ENCODE measurements at places on chromosomes 6 and 20.
A peak's percentile ranks its signal among the peaks of the same experiment; 100 is the strongest.

- DNase-seq: no peak
Measured at GRCh38 chr6:32843331-32843978, 392 bp downstream of the PSMB8 start.

GRCh38 chr20:2387180-2387577, 6.5 kb downstream of the TGM6 start:
- no peak for DNase-seq

- no peak for DNase-seq
Measured at GRCh38 chr6:5091210-5092069, 6.3 kb downstream of the PPP1R3G start.

GRCh38 chr20:60052322-60052721, 94.1 kb downstream of the CDH26 start:
- DNase-seq: no peak

DNA sequence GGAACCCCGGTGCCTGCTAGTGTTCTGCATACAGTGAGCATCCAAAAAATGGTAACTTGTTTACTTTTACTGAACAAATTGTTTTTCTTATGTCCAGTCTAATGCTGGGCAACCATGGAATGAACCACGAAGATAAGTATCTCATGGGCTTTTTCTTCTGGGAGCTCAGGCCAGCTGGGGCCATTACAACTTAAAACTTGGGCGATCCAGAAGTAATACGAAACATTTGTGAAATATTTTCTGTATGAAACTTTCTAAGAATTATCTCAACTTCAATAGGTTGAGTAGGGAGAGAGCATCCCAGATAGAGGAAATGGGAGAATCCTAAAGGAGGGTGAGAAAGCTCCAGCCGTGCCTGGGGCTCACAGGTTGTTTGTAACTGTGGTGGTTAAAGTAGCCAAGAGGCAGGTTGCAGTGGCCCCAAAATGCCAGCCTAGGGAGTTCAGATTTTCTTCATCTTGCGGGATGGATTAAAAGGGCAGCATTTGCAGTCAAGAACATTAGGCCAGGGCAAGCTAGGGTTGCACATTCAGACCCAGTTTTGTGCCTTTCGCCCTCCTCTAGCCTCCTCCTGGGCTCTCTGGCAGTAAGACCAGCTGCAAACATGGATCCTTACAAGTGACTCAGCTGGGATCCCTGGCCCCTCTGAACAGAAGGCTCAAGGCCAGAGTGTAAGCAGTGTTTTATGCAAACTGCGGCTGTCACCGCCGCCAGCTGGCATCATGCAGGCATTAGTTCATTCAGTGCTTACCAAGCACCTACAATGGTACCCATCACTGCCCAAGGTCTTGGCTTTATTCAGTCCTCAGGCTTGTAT, 41.5 kb downstream of the ELMO2 start:
- DNase-seq: peak; percentile 74

DNA sequence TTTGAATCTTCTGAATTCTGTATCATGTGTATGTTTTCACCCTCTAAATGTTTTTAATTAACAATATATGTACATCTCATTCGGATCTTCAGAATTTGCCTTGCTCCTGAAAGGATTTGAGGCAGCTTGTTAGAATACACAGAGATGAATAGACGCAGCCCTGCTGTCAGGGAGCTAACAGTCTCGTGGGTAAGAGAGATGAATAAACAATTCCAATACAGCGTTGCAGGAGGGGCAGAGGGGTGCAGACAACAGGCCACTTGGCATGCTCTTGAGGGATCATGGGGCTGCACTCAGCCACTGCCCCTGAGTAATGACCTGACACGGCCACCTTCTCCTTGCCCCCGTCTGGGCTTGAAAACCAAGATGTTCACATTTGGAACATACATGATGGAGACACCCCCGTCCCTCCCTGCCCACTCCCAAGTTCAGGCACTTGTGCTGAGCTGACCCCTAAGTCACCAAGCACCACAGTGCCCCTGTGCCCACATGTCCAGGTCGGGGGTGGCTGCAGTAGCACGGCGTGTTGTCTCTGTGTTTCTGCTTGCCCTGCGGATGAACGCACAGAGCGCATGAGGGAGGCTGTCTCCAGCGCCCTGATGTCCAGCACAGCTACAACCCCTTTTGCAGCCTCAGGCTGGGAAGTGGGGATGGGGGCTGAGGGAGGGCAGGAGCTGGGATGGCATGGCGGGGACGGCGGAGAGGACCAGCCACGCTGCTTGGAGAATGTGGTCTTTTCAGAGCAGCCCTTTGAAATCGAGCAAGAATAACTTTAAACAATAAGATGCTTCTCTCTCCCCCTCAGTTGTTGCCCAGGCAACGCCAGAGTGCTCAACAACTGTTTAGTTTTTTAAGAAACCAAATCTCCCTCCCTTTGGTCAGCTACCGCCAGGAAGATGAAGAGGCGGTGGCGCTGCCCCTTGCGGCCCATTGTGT, 33.0 kb upstream of the CDH22 start:
- no peak for DNase-seq

DNA sequence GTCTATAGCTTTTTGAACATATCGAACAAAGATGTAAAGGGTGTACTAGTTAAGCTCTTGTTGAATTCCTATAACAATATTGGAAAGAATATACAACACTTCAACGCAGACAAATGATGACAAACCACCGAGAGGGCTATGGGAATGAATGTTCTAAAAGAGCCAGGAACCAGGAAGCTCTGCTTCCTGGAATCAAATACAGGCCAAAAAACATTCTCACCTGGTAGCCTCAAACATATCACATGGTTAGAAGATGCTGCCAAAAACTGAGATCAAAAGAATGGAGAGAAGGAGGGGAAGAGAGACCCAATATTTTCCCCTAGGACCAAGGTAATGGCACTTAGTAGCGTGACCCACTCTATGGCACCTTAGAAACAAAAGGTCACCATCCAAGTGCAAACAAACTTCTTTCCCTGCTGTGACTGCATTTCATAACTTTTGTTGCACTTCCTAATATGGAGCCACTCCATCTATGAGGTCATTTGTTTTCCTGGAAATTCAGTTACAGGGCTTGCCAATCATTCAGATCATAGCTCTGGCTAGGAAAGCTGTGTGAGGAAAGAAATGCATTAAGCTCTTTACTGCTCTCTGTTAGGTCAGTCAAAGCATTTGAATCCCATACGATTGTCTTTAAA, 199.2 kb upstream of the NT5E start:
- DNase-seq: no peak

DNA sequence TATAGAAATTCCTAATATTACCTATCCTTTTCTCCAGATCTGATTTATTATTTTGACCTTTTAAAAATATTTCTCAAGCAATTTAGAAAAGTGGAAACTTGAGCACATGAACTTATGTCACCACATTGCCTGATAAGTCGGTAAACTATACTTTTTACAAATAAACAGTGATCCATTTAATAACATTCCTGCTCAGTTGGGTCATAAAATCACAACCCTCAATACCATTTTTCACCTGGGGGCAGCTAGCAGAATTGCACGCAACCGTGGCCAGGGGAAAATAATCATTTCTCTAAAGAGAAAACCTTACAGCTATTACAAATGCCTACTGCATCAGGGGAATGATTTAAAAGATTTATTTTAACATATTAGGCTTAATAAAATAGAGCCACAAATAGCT, 614.5 kb downstream of the PHF3 start:
- DNase-seq: no peak
